Left colon (tissue), 2 donors: ENCODE measurements at places on chromosomes 2 and 18. TPM values are rescaled to one million over a fixed set of nuclear protein-coding genes. Genes with fewer than 3 reads are reported as not detected.

The ANO7 gene
- 114 TPM for total RNA-seq

The CYP27C1 gene
- 0.12 TPM for total RNA-seq

The HOXD12 gene
- not detected for total RNA-seq

The UGT1A5 gene
- total RNA-seq = 2.1 TPM

The TUBB8B gene
- total RNA-seq = not detected

- DNase-seq = no peak
Measured at GRCh38 chr2:238597638-238598528, 171.2 kb downstream of the ASB1 start.
